ENCODE measurements at places on chromosomes 1 and 21.

GRCh38 chr1:183444243-183444642, 26.1 kb upstream of the NMNAT2 start:
- no peak for DNase-seq

DNA sequence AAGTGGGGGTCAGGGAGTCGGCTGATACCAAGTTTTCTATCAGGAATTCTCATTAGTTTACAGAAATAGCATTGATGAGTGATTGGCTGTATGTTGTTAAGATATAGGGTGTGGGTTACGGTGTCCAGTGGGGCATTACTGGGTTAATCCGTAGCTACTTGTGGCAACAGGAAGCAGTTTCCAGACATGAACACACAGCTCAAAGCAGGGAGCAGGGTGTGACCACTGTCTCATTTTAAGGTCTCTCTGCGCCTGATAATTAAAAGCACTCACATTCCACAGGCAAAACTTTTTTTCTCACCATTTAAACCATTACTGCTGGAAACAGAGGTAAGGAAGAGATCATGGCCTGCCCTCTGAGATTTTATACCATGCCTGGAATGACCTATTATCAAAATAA, 114.9 kb downstream of the SIK1 start:
- no peak for DNase-seq

GRCh38 chr1:246526915-246527314, 19.8 kb upstream of the SMYD3 start:
- no peak for DNase-seq

- no peak for DNase-seq
These were observed 561.2 kb downstream of the KIF26B start for GRCh38 chr1:245715970-245716369.

DNA sequence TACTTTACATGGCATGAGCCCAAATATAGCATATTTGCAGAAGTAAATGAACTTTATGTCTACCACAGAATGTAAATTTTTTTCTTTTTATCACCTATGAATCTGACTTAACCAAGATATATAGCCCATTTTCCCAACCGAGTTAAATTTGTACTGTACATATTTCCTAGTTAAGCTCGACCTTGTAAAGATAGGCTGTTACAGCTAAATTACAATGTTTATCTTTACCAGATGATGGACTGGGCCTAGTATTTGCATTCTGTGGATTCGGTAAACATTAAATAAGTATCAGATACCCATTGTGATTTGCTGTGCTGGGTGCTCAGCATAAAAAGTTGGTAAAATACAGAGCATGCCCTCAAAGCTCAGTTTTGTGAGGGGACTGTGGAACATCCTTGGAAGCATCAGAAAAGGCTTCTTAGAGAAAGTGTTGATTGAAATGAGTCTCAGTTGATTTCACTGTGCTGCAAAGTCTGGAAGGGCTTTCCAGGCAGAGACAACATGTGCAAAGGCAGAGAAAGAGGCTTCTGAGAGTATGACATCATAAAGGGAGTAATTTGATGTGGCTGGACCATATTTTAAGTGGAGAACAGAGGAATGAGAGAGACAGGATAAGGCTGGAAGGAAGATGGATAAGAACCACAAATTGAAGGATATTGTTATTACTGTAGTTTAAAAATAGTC, 27.4 kb downstream of the MORC3 start:
- no peak for DNase-seq

GRCh38 chr1:76068953-76069561, 5.5 kb upstream of the ST6GALNAC3 start:
- DNase-seq: no peak

GRCh38 chr1:97412166-97412565, 508.7 kb downstream of the DPYD start:
- no peak for DNase-seq

- no peak for DNase-seq
These were observed 19.3 kb downstream of the CNTN2 start for GRCh38 chr1:205062319-205062718.

DNA sequence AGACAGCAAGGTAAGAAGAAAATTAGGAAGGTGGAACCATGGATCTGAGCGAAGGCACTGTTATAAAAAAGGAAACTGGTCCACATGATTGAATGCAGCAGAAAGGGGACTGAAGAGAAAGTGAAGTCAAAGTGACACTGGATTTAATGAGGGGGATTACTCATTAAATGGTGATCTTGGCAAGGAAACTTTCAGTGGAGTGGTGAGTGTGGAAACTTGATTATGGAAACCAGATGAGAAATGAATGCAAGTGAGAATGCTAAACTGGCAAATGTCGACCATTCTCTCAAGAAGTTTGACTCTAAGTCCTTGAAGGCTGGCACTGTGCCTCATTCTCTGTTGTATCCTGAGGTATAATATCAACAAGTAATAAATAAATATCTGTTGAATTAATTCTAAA, 23.3 kb downstream of the COLGALT2 start:
- no peak for DNase-seq

DNA sequence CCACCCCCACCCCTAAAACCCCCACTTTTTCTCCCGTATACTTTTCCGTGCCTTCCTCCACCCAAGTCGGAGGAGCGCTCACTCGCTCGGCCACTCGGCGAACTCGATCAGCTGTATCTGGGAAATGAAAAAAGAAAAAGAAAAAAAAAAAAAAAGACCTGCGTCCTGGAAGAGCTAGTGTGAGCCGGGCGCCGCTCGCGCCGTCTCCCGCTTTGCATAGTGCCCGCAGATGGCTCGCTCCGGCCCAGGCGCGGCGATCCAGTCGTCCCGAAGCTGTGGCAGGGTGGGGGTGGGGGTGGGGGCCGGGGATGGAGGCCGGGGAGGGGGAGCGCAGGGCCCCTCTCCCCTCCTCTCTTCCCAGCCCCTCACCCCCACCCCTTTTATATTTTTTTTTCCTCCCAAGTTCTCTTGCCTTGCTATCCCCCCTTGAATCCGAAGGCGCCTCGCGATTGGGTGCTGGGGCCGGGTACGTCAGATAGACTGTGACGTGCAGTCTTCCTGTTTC, 299 bp upstream of the PROX1 start:
- DNase-seq: peak; percentile 61

- DNase-seq: peak; percentile 47
These were observed at the start of gene ZNF436 for GRCh38 chr1:23369335-23370013. ZNF436 (minus strand) TSS chr1:23369836; CDS start chr1:23368005, 1,831 bp downstream.

GRCh38 chr1:24481843-24482610, 20.6 kb upstream of the RCAN3 start:
- DNase-seq: no peak

DNA sequence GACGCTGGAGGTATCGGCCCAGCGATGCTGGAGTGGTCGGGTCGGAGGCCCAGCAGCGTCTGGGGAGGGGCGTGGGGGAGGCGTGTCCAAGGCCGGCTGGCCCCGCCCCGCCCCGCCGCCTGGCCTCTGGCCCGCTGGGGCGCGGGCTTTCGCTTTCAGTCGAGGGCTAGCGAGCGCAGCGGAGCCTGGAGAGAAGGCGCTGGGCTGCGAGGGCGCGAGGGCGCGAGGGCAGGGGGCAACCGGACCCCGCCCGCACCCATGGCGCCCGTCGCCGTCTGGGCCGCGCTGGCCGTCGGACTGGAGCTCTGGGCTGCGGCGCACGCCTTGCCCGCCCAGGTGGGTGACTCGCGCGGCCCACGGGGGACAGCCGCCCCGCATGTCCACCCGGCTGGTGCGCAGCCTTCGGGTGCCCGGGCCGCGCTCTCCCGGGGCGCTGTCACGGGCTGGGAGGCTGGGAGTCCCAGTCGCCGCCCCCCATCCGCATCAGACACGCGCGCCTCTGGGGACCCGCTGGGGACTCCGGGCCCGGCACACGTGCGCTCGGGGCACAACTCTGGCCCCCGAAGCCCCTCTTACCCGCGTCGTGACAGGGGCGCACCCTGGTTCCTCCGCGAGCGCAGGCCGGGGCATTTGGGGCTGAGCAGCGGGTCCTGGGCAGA, at the start of gene TNFRSF1B:
TNFRSF1B (plus strand) TSS at position 158 of the 659 bp plus-strand sequence; CDS start at position 259, 101 bp downstream.
- DNase-seq: peak; percentile 76

DNA sequence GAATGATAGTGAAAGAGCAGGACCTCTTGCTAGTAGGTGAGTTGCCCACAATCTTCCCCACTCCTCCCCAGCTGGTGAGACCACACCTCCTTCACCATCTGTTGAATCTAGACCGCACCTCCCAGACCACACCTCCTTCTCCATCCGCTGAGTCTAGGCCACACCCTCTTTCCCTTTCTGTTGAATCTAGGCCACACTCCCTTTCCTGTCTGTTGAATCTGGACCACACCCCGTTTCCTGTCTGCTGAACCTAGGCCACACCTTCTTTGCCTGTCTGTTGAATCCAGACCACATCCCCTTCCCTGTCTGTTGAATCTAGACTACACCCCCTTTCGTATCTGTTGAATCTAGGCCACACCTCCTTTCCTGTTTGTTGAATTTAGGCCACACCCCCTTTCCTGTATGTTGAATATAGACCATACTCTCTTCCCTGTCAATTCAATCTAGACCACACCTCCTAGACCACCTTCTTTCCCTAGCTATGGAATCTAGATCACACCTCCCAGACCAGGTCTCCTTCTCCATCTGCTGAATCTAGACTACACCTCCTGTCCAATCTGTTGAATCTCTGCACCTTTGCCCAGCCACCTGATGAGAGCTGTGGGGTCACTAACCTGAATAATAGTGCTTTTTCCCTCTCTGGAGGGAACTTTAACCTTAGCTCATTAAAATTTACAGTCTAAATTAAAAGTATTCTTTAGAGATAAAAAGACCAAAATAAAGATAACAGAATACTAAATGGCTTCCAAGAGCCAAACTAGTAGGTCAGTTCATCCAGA, 116.3 kb downstream of the DAB1 start:
- DNase-seq: peak; percentile 33

DNA sequence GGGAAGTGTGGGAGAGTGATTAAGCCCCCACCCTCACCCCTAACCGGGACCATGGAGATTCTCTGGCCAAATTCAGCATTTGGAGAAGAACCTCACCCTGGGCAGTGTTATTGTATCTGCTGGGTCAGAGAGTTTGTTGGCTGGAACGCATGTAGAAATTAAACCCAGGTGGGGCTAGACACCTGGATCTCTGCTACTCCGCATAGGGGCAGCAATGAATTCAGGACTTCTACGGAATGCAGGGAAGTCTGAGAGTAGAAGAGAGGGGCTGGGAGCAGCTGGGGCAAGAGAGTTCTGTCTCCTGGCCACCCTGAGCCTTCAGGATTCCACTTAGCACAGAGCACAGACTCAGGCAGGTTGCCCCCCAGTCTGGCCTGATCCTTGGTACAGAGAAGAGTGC, 3.6 kb upstream of the CRABP2 start:
- DNase-seq: no peak

DNA sequence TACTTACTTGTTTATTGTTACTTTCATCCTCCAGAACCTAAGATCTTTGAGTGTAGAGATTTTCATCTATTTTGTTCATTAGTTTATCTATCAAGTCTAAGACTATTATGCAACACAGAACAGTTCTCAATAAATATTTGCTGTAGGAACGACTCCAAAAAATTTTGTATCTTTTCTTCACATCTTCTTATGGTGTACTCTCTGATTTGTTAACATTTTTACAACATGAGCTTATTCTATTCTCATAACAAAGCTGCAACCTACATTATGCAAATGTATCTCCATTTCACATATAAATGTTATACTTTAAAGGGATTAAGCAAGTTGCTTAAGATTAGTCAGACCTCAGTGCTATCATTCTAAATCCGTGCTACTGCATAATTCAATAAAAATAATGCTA, 514.2 kb upstream of the ZP4 start:
- DNase-seq: no peak

DNA sequence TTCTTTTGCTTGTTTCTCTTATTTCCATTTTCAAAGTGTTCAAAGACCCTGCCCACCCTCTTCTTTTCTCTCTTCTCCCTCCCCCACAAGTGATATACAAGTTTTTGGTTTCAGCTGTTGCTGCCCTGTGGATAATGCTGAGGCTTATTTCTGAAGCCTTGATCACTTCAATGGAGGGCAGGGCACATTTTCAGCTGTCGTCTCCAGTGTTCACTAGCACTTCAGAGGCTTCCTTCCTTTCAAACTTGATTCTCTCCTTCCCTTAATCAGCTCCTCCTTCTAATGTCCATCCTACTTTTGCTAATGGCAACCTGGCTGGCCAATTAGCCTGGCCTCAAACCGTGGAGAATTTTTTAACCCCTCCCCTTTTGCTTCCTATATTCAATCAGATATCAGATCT, 435.7 kb upstream of the RUNX1 start:
- DNase-seq: no peak

DNA sequence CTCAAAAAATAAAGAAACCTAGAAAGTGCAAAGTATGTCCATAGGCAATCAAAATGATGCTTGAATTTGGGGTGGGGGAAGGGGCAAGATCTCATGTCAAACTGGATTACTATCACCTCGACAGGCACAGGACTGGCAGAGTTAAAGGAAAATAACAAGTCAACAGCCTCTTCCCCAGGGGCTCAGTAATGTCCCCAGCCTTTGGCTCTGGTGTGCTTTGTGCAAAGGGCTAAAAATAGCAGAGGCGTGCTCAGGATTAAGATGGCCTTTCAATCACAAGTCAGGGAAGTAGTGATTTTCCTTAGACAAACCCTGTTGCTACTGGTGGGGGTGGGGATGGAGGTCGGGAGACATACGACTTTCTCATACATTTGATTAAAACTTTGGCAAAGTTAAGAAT, 63.5 kb upstream of the OLIG2 start:
- DNase-seq: no peak

- peak; percentile 67 for DNase-seq
These were observed 93.4 kb upstream of the CSF3R start for GRCh38 chr1:36576118-36576517.

DNA sequence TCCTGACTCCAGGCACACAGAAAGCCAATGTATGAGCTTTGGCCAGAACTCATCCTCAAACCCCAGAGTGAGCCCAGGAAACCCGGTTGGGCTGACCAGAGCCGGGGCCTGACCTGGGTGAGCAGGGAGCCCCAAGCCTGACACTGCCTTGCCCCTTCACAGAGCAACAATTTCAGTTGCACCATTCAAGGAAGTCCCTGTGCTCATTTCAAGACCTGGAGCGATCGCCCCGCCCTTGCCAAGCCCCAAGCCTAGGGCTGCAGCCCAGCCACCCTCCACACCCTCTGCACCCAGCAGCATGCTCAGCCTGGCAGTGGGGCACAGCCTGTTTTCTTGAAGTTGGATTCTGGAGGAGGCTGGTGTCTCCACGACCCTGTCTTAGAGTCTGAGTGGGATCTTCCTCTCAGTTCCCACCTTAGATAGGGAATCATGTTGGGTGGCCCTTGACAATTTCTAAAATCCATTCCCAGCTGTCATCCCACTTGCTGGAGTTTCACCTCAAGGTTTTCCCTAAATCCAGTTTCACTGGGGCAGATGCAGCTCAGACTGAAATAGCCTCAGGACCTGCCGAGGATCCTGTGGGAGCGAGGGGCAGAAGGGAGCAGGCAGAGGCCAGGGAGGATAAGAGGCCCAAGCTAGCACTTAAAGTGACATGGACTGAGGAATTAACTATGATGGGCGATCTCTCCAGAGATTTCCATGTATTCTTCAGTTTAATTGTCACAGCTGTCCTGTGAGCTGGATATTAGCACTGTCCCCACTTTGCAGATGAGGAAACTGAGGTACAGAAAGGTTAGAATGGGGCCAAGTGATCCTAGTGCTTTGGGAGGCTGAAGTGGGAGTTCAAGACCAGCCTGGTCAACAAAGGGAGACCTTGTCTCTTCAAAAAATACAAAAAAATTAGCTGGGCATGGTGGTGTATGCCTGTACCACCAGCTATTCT, 2.5 kb downstream of the NBL1 start:
- peak; percentile 32 for DNase-seq
